ENCODE measurements at places on chromosomes 1 and 21.

GRCh38 chr1:204194080-204194479, 2.2 kb downstream of the KISS1 start:
- no peak for DNase-seq

GRCh38 chr1:117146575-117147340, 25.2 kb upstream of the TRIM45 start:
- no peak for DNase-seq

DNA sequence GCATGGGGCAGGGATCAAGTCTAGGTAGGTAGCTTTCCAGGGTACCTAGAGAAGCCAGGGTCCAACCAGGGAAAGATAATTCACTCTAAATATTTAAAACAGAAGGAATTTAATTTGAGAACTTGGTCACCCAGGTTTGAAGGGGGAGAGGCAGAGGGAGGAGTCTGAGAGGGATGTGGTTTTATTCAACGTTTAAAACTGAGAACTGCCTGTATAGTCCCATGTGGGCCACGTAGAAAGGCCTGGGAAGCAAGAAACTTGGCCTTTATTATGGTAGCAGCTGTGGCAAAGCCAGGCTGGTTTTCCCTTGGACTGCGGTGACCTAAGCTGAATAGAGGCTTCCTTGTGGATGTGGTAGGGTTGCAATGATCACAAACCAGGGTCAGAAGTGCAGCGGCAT, 42.0 kb upstream of the DUSP10 start:
- DNase-seq: no peak

DNA sequence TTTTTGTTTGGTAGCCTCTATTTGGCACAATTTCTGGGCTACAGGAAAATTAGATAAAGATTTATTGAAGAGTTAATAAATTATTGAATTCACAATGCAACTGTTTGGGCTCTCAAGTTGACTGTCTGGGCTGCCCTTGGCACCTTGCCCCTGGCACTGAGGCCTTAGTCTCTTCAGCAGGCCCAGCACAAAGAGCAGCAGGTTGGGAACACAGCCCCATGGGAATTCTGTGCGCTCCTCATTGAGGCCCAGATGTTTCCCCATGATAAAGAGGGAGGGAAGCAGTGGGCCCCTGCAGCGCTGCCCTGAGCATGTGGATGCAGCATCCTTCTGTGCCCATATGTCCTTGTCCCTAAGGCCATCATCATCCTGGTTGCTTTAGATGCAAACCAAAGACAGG, 2.9 kb downstream of the CRNN start:
- no peak for DNase-seq

DNA sequence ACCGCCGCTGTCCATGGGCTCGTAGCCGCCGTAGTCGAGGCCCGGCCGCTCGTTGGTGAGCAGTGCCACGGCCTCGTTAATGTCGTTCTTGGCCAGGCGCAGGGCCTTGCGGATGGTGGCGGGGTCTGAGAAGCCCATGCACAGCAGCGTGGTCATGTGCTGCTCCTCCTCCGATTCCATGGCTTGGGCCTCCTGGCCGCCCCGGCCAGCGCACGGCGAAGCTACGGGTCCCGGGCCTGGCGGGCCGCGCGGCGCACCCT, 300 bp downstream of the USP24 start:
- DNase-seq: no peak

DNA sequence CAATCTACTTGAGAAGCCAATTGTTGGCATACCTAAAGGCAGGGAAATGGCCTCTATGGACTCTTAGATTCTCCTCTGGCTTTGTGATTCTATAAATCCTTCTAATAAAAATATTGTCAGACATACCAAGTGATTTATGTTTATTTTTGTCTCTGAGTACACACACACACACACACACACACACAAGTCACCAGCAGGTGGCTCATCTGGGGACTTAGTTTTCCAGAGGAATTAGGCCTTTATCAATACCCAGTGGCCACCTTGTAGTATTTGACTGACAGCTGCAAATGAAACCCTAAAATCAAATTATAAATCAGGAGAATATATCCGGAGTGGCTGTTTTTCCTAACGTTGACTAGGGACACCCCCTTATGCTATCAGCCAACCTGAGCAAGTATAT, 258.5 kb downstream of the BRINP2 start:
- DNase-seq: no peak

All from MM.1S (cell line).